Activated effector memory CD4-positive, alpha-beta T cell treated with Interleukin-2 at 50 U/mL for 16 hours (primary cell): ENCODE measurements at places on chromosomes 12 and 14.

DNA sequence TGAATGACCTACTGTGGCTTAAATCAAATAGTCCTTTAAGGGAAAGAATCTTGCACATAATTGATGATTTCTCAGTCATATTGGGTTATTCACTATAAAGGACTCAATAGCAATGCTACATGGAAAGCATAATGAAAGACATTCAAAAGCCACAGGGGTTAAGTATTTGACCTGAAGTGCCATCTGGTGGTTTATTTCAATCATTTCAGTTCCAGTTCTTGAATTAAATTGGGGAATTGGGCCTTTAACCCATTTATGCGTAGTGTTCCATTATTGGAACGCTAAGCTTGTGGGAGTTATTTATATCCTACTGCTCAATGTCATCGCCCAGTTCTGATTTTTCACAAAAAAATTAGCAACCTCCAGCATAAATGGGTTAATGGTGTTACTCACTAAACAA, 41.3 kb upstream of the C12orf71 start:
- no peak for DNase-seq

DNA sequence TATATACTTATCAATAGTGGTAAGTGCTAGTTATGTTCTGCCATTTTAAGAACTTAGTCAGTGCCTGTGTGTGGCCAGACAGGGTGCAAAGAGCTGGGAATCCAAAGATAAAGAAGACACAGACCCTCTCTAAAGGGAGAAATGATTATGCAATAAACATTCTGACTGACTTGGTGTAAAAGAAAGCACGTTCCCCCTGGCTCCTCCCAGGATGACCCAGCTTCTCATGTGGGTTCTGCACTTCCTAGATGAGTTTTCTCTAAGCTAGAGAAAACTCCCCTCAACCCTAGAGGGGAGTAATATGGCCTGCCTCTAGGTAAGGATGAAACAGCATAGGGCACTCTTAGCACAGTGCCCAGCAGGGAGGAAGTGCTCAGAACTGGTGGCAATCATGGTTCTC, 231.2 kb downstream of the VRK1 start:
- DNase-seq: no peak

- no peak for DNase-seq
Observed at GRCh38 chr14:94663965-94664704, 51.9 kb downstream of the SERPINA3 start.

DNA sequence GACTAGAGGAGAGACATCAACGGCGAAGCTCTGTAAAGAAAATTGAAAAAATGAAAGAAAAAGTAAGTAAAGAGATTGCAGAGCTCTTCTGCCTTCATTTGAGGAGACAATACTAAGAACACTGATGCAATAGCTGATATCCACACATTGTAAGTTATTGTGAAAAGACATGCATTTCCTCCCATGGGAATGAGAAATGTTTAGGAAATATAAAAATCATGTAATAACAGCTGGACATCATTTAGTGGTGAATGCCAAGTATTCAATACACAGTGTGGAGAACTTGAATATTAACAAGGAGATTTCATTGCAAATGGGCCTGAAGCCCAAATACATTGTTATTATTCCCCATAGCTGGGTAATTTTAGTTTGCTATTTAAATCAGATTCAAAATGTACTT, 179.2 kb downstream of the KICS2 start:
- DNase-seq: no peak

GRCh38 chr14:94109915-94110250, 653 bp upstream of the IFI27 start:
- no peak for DNase-seq

GRCh38 chr12:118737985-118738540, 243.3 kb upstream of the SRRM4 start:
- no peak for DNase-seq

- no peak for DNase-seq
Observed at GRCh38 chr14:99124482-99125105, 147.4 kb downstream of the BCL11B start.

DNA sequence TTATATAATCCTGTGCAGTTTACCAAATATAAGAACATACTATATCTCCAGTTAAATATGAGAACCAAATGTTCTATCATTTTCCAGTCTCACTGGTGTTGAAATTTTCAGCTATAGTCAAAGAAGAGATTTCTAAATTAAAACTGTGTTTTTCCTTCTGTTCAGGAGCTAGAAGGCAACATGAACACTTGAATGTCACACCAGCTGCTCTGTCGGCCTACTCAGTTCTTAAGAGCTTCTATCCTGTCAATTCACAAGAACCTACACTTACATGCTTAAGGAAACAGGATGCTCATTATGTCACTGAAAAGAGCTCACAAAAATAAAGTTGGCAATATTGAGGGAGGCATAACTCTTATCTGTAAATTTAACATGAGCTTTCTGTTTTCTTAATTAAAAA, 43.1 kb downstream of the ATP2B1 start:
- no peak for DNase-seq
